ENCODE measurements at places on chromosomes 7 and 10. TPM values are rescaled to one million over a fixed set of nuclear protein-coding genes. Genes with fewer than 3 reads are reported as not detected.

The CAMK2G gene
- 58.8 TPM for total RNA-seq

- H3K4me1 ChIP-seq = peaks cover 6% of the 10 kb centered on the region
- no peak overlapping the region for H3K4me3 ChIP-seq
- no peak overlapping the region for H3K27ac ChIP-seq
- no peaks in the 10 kb centered on the region for H3K27me3 ChIP-seq
These were observed 2.9 kb upstream of the EFCAB10 start for GRCh38 chr7:105584165-105584564.

DNA sequence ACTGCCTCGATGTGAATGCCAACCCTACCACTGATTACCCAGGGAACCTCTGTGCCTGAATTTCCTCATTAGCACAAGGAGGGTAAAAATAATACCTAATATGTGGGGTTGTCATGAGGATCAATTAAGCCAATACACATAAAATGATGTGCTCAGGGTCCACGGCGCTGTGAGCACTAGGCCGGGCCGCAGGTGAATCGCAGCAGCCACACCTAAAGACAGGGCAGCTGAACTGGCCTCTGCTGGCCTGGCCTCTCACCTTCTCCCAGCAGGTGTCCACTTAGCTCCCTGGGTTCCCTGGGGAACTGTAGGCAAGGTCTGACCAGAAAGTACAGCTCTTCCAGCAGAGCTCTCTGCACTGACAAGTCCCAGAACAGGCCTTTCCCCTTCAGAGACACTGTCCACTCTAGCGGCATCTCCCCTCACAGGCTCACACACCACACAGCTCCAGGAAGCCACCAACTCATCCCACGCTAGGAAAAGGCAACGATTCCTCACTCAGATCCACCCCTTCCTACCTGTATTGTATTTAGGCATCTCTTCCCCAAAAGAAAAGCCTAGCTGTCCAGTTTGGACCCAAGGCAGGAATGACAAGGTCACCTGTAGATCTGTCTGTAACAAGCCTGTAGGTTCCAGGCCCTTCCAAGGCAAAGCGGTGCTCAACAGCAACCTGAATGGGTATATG is 273.1 kb downstream of the USP6NL start:
- no peak overlapping the region for H3K27ac ChIP-seq
- H3K36me3 ChIP-seq = peaks cover 23% of the 10 kb centered on the region
- H3K27me3 ChIP-seq = no peaks in the 10 kb centered on the region
- H3K4me1 ChIP-seq = no peaks in the 10 kb centered on the region
- no peak for DNase-seq

- no peak overlapping the region for H3K27ac ChIP-seq
- no peaks in the 10 kb centered on the region for H3K27me3 ChIP-seq
- H3K4me1 ChIP-seq = no peaks in the 10 kb centered on the region
- no peak for DNase-seq
- no peak overlapping the region for H3K4me3 ChIP-seq
These were observed 192.5 kb downstream of the ELFN1 start for GRCh38 chr7:1862560-1862959.

The PDK4 gene
- total RNA-seq = not detected

The PRR15 gene
- total RNA-seq = not detected

DNA sequence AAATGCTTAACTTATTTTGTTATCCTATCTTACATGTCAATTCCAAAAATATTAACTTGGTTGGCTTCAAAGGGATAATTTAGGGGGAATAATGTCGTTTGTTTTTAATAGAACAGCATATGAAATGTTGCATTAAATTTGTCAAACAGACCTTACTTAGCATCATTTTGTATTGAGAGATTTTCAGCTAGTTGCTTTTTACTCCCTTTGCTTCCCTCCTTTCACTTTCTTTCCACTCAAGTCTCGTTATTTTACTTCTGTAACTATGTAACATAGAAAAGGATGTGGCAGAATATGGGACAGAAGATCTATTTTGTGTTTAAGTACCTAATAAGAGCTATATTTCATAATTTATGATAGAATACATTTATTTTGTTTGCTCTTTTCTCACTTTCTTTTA is 2.6 kb downstream of the PHYHIPL start:
- H3K27ac ChIP-seq = no peak overlapping the region
- peaks cover 2% of the 10 kb centered on the region for H3K27me3 ChIP-seq
- DNase-seq = no peak
- no peaks in the 10 kb centered on the region for H3K4me1 ChIP-seq

DNA sequence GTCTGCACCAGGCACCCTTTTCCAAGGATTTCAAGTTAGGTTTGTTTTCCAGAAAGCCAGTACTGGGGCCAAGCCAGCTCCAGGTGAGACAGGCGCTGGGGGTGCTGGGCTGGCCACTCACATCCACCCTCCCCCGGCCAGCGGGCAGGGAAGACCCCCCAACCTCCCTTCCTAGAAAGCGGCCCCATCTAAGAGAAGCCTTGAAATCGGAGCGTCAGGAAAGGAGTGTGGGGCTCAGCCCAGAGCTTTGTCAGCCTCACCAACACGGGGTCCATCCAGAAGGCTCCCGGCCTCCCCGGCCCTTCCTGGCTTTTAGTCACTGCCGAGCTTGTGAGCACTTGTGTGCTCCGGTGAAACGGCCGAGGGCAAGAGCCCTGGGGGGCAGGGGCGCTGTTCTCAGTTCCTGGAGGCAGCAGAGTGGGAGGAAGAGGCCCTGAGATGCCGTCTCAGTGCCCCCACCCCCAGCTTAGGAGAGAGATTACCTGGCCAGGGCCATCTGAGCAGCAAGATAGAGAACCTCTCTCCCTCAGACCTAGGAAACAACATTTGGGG is 39.6 kb downstream of the PDGFA start:
- no peak overlapping the region for H3K4me3 ChIP-seq
- no peaks in the 10 kb centered on the region for H3K4me1 ChIP-seq
- H3K27ac ChIP-seq = no peak overlapping the region
- no peak for DNase-seq
- H3K36me3 ChIP-seq = no peaks in the 10 kb centered on the region
- H3K27me3 ChIP-seq = no peaks in the 10 kb centered on the region

GRCh38 chr7:70416347-70416985 is 715.5 kb upstream of the GALNT17 start:
- no peak overlapping the region for H3K4me3 ChIP-seq
- H3K4me1 ChIP-seq = no peaks in the 10 kb centered on the region
- DNase-seq = no peak
- H3K27me3 ChIP-seq = no peaks in the 10 kb centered on the region
- H3K36me3 ChIP-seq = no peaks in the 10 kb centered on the region

The AKR1C8 gene
- 3.2 TPM for total RNA-seq

- H3K27me3 ChIP-seq = no peaks in the 10 kb centered on the region
- no peaks in the 10 kb centered on the region for H3K36me3 ChIP-seq
- H3K4me1 ChIP-seq = no peaks in the 10 kb centered on the region
- H3K4me3 ChIP-seq = no peak overlapping the region
These were observed 173.5 kb downstream of the KCNMA1 start for GRCh38 chr10:77463967-77464745.

GRCh38 chr7:102253973-102254370 is 32.7 kb upstream of the SH2B2 start:
- DNase-seq = no peak
- no peaks in the 10 kb centered on the region for H3K27me3 ChIP-seq
- no peak overlapping the region for H3K4me3 ChIP-seq
- H3K27ac ChIP-seq = no peak overlapping the region

GRCh38 chr10:107899075-107899474 is 734.6 kb upstream of the SORCS1 start:
- H3K36me3 ChIP-seq = no peaks in the 10 kb centered on the region
- H3K27me3 ChIP-seq = no peaks in the 10 kb centered on the region
- H3K4me1 ChIP-seq = no peaks in the 10 kb centered on the region
- no peak for DNase-seq

DNA sequence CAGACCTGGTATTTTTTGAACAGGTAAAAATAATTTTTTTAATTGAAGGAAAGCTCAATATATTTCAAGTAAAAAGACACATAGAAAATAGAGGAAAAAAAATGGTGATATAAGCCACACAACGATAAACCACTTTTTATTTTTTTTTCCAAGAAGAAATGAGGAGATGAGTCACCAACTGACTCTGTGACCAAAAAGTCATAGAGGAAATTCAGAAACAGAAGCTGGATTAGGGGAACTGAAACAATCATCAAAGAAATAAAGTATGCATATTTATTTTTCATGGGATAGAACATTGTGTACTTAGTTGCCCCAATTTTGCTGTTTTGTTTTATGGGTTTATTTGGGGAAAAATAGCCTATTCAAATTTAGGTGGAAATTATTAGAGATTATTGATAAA is 176.8 kb upstream of the AGR3 start:
- no peak overlapping the region for H3K4me3 ChIP-seq
- DNase-seq = no peak
- H3K4me1 ChIP-seq = no peaks in the 10 kb centered on the region
- H3K27me3 ChIP-seq = no peaks in the 10 kb centered on the region
- no peak overlapping the region for H3K27ac ChIP-seq
- no peaks in the 10 kb centered on the region for H3K36me3 ChIP-seq

The GPR146 gene
- total RNA-seq = 21.5 TPM

DNA sequence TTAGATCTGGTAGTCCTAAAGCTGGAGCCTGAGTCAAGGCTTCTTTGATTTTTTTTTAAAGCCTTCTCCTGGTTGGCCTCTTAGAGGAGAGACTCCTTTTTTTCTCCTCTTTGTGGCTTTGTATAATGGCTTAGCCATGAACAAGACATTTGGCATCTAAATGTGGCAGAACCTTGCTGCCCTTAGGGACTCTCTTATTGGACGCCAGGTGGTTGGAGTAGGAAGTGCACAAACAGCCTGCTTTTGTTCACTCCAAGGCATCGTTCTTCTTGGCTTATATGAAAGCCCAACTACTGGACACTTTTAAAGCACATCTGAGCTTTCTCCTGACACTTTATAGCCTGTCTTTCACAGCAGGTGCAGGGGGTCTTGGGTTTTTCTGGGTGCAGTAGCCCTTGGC is 25.0 kb downstream of the ZPBP start:
- no peaks in the 10 kb centered on the region for H3K36me3 ChIP-seq
- H3K4me1 ChIP-seq = peaks cover 20% of the 10 kb centered on the region
- H3K4me3 ChIP-seq = peak overlapping the region; percentile 92
- H3K27ac ChIP-seq = no peak overlapping the region
- H3K27me3 ChIP-seq = peaks cover under 1% of the 10 kb centered on the region

DNA sequence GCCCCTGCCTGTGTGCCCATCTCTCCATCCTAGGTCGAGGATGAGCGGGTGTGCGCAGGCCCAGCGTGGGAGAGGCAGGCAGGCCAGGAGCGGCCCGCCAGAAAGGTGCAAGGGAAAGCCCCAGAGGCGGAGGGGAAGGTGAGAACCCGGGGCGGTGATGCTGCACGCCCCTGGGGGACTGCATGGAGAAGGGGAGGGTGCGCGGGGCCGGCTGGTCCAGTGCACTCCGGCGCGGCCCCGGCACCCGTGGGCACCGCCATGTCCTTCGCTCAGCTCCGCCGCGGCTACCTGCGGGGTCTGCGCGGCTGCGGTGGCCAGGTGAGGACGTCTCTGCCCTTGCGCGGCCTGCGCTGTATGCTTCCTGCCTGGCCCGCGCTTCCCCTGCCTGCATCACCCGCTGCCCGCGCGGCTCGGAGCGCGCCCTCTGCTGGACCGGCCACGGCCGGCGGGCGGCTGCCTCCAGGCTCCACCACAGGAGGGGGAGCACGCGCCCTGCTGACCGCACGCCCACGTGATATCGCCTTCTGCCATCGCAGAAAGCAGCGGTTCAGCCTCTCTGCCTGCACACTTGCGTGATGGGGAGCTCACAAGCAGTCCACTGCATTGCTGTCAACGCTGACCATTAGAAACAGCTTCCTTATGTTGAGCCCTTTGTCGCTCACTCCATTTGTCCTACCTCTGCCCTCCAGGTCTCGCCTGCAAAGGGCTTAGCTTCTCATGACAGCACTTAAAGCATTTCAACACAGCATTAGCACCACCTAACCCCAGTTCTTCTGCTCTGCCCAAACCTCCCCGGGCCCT is 73.9 kb downstream of the CXCL12 start:
- peak; percentile 13 for DNase-seq
- no peaks in the 10 kb centered on the region for H3K27me3 ChIP-seq
- H3K4me1 ChIP-seq = no peaks in the 10 kb centered on the region
- H3K36me3 ChIP-seq = no peaks in the 10 kb centered on the region
- H3K27ac ChIP-seq = no peak overlapping the region

DNA sequence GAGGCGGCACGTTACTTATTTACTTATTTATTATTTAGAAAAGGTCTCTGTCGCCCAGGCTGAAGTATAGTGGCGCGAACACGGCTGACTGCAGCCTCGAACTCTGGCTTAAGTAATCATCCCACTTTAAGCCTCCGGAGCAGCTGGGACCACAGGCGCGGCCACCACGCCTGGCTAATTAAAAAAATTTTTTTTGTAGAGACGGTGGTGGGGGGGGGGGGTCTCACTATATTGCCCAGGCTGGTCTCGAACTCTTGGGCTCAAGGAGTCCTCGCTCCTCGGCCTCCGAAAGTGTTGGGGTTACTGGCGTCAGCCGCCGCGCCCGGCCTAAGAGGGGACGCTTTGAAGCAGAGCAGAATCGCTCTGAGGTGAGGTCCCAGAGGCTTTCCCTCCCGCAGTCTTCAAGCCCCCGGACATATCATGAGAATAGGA is 675 bp upstream of the FRAT2 start:
- H3K4me1 ChIP-seq = peaks cover 39% of the 10 kb centered on the region
- H3K36me3 ChIP-seq = no peaks in the 10 kb centered on the region
- peaks cover 5% of the 10 kb centered on the region for H3K27me3 ChIP-seq

DNA sequence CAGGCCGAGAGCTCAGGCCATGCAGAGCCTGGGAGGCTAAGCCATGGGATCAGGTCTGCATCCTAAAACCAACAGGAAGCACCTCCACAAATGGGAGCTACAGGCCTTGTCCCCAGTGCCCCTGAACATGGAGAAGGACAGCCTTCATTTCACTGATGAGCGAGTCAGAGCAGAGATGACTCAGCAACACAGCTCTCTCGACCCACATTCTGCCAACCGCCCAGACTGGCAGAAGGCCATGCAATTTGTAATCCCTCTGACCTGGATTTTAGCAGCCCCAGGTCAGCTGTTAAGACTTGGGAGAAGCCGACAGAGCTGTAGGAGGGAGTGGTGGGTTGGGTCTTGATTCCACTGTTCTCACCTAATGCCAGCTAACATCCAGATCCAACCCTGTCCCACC is 25.5 kb downstream of the VOPP1 start:
- H3K4me3 ChIP-seq = peak overlapping the region; percentile 38
- H3K27me3 ChIP-seq = no peaks in the 10 kb centered on the region
- peaks cover 63% of the 10 kb centered on the region for H3K4me1 ChIP-seq
- peaks cover 10% of the 10 kb centered on the region for H3K36me3 ChIP-seq
- DNase-seq = no peak
- no peak overlapping the region for H3K27ac ChIP-seq

The CDC14C gene
- not detected for total RNA-seq

GRCh38 chr10:70292004-70292403 is 8.2 kb upstream of the NPFFR1 start:
- H3K36me3 ChIP-seq = no peaks in the 10 kb centered on the region
- DNase-seq = no peak
- no peak overlapping the region for H3K27ac ChIP-seq
- H3K4me3 ChIP-seq = no peak overlapping the region

The RTKN2 gene
- 99.5 TPM for total RNA-seq

The ARHGAP19 gene
- 12.9 TPM for total RNA-seq

DNA sequence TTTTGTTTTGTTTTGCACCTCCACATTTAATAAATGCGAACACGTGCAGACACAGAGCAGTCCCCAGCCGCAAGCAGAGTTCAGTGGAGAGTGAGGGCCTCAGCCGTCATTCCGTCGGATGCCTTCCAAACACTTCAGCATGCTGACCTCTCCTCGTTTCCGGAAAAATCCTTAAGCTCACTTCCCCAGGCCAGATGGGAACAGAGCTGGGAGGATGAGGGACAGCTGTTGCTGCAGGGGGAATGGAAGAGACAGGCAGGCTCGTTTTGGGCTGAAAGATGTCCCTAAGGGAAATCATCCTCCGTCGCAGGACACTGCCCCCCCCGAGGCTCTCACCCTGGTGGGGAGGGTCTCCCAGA is 17.2 kb upstream of the FGFR2 start:
- H3K4me3 ChIP-seq = no peak overlapping the region
- no peaks in the 10 kb centered on the region for H3K36me3 ChIP-seq
- H3K27me3 ChIP-seq = no peaks in the 10 kb centered on the region
- no peak overlapping the region for H3K27ac ChIP-seq
- DNase-seq = no peak
- no peaks in the 10 kb centered on the region for H3K4me1 ChIP-seq
